ENCODE measurements at places on chromosomes 7 and 10.

DNA sequence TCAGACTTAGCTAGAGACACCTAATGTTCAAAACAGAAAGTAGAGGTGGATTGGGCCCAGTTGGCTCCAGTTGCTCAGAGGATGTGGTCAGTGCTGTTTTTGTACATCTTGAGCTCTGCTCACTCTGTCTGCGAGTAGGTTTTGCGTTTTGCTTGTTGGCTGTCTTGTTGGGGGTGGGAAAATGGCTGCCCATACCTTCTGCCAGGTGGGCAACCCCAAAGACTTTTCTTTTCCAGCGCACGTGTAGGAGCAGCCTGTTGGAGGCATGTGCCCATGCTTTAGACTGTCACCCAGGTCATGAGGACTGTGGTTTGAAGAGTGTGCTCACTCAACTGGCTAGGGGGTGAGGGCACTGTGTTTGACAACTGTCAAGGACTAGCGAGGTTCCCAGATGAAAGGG is 73.9 kb downstream of the KAT6B start:
- DNase-seq: peak; percentile 30

GRCh38 chr7:95867309-95867708 is 95.0 kb downstream of the DYNC1I1 start:
- DNase-seq: no peak

GRCh38 chr10:26441491-26442214 is 3.5 kb downstream of the APBB1IP start:
- peak; percentile 57 for DNase-seq

DNA sequence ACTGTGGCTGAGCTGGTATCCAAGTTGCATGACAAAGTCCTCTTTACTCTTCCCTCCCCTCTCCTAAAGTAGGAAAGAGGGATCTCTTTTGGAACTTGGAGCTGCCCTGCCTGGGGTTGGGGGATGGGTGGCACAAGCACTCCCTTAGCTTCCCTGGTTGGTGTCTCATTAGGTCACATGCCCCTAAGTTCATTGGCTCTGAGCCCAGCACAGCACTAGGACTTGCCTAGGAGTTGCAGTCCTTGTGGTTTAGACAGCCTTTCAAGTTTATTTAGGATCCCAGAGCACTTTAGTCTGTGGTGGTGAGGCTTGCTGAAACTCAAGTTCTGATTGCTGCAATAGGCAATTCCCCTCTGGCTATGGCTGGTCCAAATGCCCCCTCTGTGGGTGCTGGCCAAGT is 281.4 kb downstream of the NXPH1 start:
- DNase-seq: peak; percentile 3

GRCh38 chr10:89516149-89516832 is 19.1 kb downstream of the SLC16A12 start:
- DNase-seq: no peak

- DNase-seq: no peak
These were observed 8.0 kb downstream of the PNPLA8 start for GRCh38 chr7:108517951-108518350.

- peak; percentile 73 for DNase-seq
These were observed 257.7 kb upstream of the NFE2L3 start for GRCh38 chr7:25894002-25894901.

- no peak for DNase-seq
These were observed 68.3 kb upstream of the CABCOCO1 start for GRCh38 chr10:61594430-61594829.

DNA sequence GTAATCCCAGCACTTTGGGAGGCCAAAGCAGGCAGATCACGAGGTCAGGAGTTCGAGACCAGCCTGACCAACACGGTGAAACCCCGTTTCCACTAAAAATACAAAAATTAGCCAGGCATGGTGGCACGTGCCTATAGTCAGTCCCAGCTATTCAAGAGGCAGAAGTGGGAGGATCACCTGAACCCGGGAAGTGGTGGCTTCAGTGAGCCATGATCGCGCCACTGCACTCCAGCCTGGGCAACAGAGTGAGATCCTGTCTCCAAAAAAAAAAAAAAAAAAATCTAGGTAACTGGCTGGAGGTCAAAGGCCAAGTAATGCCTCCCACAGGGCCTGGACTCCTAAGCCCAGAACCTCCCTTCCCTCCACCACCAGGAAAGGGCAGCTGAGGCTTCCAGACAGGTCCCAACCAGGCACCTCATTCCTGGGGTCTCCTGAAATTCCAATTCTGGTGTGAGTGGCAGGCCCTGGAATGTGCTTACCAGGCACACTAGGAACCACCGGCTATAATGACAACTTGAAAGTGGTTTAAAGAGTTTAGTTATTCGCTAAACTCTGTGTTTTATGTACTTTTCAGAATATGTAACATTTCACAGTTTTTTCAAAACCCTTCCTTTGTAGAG is 86.9 kb upstream of the TNRC18 start:
- no peak for DNase-seq

- DNase-seq: no peak
These were observed 258.6 kb downstream of the BMPER start for GRCh38 chr7:34163956-34164355.

DNA sequence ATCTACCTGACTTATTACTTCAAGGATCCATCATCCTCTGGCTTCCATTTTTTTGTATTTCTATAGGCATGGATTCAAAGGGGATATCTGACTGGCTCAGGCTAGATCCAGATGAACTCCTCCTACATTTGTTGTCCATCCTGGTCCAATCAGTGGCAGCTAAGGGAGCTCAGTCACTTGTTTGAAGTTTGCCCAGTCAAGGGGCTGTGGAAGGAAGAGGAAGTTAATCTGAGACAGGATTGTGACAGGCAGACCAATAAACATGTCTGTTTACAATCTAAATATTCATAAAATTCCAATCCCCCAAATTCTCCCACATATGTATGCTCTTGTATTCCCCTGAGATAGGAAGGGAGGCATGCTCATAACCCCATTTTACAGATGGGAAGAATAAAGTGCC is 48.7 kb downstream of the CAV1 start:
- no peak for DNase-seq

DNA sequence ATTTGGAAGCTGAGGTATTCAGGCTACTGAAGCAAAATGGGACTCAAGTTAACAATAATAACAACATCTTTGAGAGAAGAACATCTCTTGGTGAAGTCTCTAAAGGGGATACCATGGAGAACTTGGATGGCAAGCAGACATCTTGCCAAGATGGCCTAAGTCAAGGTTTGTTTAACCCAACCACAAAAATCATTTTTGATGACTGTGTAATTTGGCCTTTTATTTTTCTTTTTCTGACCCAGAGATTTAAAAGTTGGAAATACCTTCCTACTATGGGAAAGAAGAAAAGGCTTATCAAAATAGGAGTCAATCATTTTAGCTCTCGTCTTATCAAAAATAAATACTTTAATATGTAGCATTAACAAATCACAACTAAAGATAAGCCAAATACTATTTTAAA is 72.4 kb downstream of the PON1 start:
- no peak for DNase-seq

GRCh38 chr10:85600026-85600743 is 766.4 kb downstream of the GRID1 start:
- no peak for DNase-seq

GRCh38 chr10:122280156-122280555 is 9.1 kb downstream of the BTBD16 start:
- DNase-seq: no peak

GRCh38 chr7:35465791-35466336 is 212.0 kb upstream of the TBX20 start:
- no peak for DNase-seq

DNA sequence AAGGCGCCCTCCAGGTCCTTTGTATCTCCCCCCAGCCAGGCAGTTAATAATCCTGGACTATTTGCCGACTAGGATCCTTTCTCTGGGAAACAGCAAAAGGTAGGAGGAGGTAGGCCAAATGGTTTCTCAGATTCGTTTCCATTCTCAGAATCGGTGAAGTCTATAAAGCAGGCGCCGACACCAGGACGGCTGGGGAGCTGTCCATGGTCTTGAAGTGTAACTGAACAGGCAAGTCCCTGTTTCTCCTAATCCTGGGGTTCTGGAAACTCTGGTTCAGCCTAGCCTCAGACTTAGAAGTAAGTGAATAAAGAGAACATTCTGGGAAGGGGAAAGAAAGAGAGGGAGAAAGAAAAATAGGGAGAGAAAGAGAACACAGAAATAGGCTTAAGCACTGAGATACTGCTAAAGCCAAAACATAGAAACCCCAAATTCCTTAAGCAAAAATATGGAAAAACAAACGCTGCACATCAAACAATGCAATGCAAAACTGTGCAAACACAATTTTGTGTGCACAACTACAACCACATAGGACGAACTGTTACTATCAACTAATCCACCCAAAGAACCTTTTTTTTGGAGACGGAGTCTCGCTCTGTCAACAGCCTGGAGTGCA is 11.1 kb upstream of the INA start:
- peak; percentile 55 for DNase-seq

DNA sequence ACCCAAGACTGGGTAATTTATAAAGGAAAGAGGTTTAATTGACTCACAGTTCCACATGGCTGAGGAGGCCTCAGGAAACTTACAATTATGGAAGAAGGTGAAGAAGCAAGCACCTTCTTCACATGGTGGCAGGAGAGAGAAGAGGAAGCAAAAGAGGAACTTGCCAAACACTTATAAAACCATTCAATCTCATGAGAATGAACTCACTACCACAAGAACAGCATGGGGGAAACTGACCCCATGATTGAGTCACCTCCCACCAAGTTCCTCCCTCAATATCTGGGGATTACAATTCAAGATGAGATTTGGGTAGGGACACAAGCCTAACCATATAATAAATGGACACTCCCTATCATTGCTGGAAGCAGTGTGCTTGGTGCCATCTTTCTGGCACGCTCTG is 506.3 kb downstream of the CALN1 start:
- DNase-seq: no peak

- DNase-seq: peak; percentile 32
These were observed 145.5 kb downstream of the FANK1 start for GRCh38 chr10:126041804-126042231.

- no peak for DNase-seq
These were observed 151.4 kb upstream of the PITRM1 start for GRCh38 chr10:3323865-3324498.

- no peak for DNase-seq
These were observed 15.0 kb downstream of the CXCL12 start for GRCh38 chr10:44369854-44370253.

- DNase-seq: no peak
These were observed 158.9 kb upstream of the GPR26 start for GRCh38 chr10:123507298-123507697.

DNA sequence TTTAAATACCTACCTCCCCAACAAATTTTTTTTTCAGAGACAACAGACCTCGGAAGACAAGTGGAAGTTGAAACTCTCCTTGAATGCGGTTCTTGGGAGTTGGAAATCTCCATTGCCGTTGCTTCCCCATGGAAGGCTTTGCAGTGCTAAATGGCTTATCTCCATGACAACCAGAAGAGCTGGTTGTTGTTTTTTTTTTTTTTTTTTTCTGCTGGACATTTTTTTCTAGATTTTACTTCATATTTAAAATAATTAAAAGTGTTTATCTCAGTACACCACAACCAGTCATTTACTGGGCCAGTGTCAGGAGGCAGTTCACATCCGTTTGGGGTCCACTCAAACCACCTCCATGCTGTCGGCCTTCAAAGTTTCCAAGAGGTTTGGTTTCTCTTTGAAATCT is 348.5 kb upstream of the PRKCQ start:
- peak; percentile 46 for DNase-seq

- DNase-seq: no peak
These were observed 286.0 kb upstream of the TMEM229A start for GRCh38 chr7:124318721-124319450.

DNA sequence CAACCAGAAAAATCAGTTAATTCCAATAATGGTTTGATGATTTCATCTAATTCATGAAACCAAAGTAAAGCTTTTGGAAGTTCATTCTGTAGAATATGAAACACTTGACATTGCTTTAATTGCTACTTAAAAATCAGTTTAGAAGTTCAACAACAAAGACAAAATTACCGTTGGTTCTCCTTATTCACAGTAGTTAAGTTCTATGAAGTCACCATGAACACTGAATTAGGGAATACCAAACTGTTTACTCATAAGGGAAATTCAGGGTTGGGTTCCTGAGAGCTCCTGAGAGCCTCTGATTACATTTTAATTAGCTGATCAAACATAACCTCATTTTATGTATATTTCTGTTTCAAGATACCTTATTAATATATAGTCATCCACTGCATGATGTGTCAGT is 46.2 kb downstream of the ZNF438 start:
- no peak for DNase-seq

- no peak for DNase-seq
These were observed 202.5 kb upstream of the GPR26 start for GRCh38 chr10:123463698-123464097.

GRCh38 chr10:13526948-13527863 is 1.6 kb downstream of the BEND7 start:
- DNase-seq: no peak

DNA sequence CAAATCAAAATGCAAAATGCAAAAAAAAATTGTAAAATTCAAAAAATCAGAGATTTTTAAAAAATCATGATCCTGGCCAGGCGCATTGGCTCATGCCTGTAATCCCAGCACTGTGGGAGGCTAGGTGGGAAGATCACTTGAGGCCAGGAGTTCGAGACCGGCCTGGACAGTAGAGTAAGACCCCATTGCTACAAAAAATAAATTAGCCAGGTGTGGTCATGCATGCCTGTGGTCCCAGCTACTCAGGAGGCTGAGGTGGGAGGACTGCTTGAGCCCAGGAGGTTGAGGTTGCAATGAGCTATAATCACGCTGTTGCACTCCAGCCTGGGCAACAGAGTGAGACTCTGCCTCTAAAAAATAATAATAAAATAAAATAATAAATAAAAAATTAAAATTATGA is 155.8 kb upstream of the TCF7L2 start:
- DNase-seq: no peak

GRCh38 chr10:19014498-19014897 is 34.1 kb upstream of the MALRD1 start:
- DNase-seq: no peak

GRCh38 chr10:59971915-59972314 is 65.6 kb upstream of the CCDC6 start:
- DNase-seq: no peak

GRCh38 chr10:129760416-129760815 is 203.7 kb downstream of the EBF3 start:
- no peak for DNase-seq

GRCh38 chr7:39651265-39651664 is 27.9 kb downstream of the RALA start:
- DNase-seq: no peak

GRCh38 chr7:2488272-2488645 is 12.1 kb upstream of the GRIFIN start:
- DNase-seq: no peak

GRCh38 chr7:132251327-132251659 is 325.0 kb downstream of the PLXNA4 start:
- DNase-seq: no peak

DNA sequence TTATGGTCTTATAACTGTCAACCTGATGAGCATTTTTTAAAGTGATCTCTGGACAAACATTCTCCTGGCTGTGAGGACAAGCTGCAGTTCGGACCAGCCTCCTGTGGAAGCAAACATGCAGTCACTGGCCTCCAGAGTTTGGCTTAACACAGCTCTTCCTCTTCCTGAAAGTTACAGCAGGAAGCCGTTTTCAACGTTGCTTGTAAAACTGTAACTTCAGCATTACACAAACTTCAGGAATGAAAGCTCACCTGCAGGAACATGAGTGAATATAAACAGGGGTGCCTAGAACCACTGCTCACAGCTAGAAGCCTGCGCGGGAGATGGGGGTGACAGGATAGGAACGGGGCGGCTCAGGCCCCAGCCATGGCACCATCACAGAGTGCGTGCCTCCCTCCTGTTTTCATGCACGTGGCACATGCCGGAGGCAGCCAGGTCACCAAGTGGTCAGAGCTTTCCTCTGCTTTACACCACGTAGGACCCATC is 292.9 kb upstream of the PITRM1 start:
- no peak for DNase-seq

All from Jurkat, Clone E6-1 (cell line).